ENCODE measurements at places on chromosomes 5 and 9. TPM values are rescaled to one million over a fixed set of nuclear protein-coding genes. Genes with fewer than 3 reads are reported as not detected.

DNA sequence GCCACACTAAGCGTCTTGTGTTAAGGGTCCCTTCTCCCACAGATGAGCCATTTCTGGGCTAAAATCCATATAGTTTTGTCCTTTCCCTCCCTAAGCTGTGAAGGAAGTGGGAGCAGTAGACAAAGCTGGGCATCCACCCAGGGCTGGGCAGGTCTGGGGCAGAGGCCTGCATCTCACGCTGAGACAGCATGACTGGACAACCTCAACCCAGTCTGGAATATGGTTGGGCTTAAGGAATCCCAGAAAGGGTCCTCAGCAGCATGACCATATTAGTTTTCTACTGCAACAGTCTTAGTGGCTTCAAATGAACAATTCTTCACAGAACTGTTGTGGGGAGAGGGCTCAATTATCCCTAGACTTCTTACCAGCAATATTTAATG is 173.8 kb downstream of the AUH start:
- no peak for DNase-seq

The ZNF169 gene
- 11.9 TPM for polyA plus RNA-seq

DNA sequence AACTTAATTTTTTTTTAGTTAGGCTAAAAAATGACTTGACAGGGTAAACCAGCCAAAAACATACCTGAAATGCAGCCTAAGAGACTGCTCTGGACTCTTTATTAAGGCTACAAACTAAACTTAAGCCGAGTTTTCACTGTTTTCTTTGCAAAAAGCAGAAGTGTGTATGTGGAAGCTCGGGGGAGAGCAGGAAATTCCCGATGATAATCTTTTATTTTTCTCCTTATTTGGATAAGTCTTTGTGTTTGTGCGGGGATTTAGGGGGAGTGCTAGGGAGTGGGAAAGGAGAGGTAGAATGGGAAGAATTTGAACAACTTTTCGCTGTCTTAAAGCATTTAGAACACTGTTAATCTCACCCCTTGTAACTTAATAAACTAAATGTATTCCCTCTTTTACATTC is 30.7 kb upstream of the GPR21 start:
- peak; percentile 20 for DNase-seq

The SLC38A9 gene
- 41.3 TPM for polyA plus RNA-seq
